ENCODE measurements at places on chromosomes 4 and X.

DNA sequence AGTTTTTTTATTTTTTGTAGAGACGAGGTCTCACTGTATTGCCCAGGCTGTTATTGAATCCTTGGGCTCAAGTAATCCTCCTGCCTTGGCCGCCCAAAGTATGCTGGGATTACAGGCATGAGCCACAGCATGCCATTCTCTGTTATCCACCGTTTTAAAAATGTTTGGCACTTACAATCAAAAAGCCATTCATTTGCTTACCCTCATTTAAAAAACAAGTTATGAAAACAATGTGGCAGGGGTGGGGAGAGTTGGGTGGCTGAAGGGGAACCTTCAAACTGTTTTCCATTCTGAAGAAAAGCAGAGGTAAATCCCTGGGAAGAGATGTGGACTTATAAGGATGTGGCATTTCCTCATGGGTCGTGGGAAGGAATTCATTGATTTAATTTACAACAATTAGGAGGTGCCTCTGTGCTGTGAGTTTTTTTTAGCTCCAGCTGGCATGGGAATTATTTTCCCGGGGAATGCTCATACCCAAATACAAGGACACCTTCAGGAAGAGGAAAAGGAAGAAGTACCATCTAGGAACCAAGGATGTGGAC, 103.5 kb downstream of the MID1 start:
- DNase-seq: no peak

GRCh38 chr4:68655764-68656444, 14.5 kb downstream of the UGT2B15 start:
- DNase-seq: no peak

GRCh38 chrX:130395341-130395740, 6.4 kb upstream of the RBMX2 start:
- DNase-seq: no peak

GRCh38 chrX:132364313-132364712, 124.5 kb downstream of the MBNL3 start:
- DNase-seq: no peak

DNA sequence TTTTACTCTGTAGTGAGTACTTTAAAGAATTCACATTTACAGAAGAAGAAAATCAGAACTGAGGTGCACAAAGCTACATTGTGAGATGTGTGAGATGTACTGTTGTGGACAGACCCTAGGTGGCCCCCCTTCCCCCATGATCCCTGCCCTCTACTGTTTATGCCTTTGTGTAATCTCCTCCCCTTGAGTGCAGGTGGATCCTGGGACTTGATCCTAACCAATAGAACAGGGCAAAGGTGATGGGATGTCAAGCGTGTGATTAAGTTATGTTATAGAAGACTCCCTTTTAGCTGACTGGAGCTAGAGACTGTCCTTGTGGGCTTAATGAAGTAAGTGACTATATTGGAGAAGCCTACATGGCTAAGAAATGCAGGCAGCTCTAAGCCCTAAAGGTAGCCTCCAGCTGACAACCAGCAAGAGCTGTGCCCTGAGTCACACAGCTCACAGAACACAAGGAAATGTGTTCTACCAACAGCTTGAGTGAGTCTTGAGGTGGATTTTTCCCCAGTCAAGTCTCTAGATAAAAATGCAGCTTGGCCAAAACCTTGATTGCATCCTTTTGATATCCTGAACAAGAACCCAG, 225.2 kb upstream of the LEF1 start:
- no peak for DNase-seq

DNA sequence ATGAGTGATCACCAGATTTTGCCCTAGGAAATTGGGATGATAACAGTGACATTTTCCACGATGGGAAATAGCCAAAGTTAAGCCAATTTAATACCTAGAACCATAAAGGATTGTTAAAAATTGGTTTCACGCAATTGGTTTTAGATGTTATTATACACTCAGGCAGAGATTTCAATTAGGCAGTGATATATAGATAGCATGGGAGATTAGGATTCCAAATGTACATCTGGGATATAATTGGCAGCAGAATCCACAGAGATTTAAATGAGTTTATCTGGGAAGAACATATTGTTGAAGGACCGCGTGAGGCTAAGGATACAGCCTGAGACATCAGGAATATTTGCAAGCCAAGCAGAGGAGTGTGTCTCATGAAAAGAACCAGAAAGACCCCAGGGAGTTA, 351.6 kb downstream of the GPM6A start:
- DNase-seq: no peak

GRCh38 chr4:147247579-147247978, 233.3 kb upstream of the EDNRA start:
- DNase-seq: no peak

- DNase-seq: no peak
Observed at GRCh38 chrX:40816906-40817305, 81.6 kb upstream of the MED14 start.

- DNase-seq: no peak
Observed at GRCh38 chrX:74446876-74447275, 25.6 kb downstream of the SLC16A2 start.

DNA sequence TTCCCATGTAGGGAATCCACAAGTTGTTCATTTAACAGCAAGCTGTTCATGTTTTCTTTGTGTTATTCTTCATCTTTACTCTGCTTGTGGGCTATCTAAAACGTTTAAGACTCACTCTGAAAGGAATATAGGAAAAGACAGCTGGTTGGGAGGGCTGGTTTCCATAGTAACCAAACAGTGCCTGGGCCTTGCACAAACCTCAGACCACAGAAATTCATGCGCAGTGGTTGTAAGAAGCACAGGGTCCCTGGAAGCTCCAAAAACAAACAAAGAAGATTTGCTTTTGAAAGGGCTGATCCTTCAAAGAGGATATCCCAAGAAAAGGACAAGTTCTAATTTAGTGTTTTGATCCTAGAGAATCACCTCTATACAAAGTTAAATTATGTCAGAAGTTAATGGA, 7.8 kb downstream of the SERTM2 start:
- no peak for DNase-seq

DNA sequence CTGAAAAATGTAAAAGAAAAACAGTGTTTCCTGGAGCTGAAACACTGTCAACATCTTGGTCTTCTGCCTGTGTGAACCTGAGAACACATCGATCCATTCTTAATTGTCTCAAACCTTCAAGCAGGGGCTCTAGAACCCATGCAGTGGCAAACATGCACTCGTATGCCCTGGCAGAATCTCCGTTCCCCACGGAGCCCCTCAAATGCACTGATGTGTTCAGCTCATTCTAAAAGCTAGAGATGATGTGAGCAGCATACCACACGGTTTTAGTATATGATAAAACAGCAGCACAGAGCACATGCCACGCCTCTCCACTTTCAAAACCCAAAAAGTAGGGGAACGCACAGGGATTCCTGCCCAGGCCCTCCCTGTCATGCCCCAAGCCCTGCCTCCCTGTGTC, 44.9 kb downstream of the ZFYVE28 start:
- no peak for DNase-seq

GRCh38 chr4:60805500-60806313, 394.4 kb upstream of the ADGRL3 start:
- DNase-seq: no peak

DNA sequence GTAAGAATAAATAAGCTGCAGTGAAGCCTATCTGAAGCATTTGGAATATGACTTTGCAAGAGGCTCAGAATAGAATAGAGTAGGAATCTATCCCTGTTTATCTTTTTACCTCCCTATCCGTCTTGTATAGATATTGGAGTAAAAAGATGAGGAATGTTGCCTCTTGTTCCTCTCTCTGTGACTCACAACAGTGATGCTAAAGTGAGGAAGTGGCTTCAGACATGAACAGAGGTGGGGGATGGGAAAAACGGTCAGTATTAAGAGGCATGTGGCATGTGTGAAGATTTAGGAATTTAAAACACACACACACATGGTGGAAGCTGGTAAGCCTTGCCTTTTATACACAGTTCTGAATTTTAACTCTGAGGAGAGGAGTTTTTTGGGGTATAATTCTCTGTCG, 3.8 kb upstream of the DCAF4L1 start:
- DNase-seq: no peak

GRCh38 chrX:151510203-151510602, 53.3 kb upstream of the PASD1 start:
- DNase-seq: no peak

GRCh38 chrX:144637731-144638130, 609.6 kb upstream of the SPANXN1 start:
- no peak for DNase-seq

DNA sequence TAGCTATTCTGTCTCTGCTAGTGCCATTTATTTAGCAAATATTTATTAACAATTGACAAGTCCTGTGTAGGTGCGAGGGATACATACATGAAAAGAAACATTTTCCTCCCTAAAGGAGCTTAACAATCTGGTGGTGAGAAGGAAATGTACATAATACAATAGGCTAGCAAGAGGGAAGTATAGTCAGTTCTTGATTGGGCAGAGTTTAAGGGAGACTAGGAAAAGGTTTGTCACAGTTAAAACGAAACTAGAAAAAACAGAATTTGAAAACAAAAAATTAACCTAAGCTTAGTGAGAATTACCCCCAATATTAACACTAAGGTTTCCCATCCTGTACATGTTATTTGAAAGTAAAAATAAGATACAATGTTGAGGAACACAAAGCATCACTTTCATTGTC, 8.6 kb upstream of the MAML3 start:
- DNase-seq: no peak

DNA sequence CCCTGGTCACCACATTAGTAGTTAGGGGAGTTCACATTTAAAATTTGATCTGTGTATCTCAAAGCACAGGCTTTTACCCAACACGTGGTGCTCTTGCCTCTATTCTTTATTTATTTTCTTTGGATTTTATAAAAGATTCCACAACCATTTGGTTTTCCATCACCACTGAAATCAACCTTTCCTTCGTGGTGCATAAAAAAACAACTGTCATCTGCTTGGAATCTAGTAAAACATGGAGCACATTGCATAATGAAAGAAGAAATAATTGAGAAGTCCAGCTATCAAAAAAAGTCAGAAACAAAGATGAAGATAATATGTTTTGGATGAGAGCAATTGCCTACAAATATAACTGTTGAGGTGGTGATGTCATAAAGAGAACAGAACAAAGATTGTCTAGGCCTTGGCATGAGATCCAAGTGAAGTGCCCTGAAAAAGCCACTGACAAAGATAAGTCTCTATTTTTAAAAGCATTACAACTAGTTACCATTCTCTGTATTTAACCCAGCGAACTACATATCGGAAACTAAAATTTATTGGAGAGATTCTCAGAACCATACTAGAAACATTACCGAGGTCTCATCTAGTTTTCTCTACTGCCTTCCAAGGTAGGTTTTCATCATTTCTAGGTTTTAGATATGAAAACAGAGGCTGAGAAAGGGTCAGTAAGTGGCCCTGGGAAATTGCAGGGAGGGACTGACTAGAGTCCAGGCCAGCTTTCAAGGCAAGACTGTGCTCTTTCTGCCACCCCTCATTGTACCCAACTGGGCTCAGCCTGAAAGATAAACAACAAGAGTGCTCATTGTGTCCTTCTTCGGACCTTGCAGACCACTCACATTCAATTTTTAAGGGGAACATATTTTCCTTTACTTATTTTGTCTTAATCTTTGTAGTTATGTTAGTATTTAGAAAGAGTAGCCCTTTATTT, 127.3 kb downstream of the MAD2L1 start:
- DNase-seq: no peak
